Activated naive CD4-positive, alpha-beta T cell (primary cell): ENCODE measurements at places on chromosomes 11 and 22.

DNA sequence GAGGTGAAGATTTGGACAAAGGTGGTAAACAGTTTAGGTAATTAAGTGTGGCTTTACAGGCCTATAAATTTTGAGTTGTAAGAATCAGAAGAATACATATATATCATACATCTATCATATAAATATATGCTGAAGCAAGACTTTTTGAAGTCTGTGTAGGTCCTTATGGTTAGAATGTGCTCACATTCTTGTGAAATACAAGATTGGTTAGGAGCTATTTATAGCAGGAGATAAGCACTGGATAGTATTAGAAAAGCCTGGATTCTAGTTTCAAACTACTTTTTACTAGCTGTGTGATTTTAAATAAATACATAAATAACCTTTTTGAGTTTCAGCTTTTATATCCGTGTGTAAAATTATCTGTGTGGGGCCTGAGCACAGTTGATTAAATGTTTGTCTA, 42.3 kb downstream of the ANKRD42 start:
- DNase-seq: no peak

DNA sequence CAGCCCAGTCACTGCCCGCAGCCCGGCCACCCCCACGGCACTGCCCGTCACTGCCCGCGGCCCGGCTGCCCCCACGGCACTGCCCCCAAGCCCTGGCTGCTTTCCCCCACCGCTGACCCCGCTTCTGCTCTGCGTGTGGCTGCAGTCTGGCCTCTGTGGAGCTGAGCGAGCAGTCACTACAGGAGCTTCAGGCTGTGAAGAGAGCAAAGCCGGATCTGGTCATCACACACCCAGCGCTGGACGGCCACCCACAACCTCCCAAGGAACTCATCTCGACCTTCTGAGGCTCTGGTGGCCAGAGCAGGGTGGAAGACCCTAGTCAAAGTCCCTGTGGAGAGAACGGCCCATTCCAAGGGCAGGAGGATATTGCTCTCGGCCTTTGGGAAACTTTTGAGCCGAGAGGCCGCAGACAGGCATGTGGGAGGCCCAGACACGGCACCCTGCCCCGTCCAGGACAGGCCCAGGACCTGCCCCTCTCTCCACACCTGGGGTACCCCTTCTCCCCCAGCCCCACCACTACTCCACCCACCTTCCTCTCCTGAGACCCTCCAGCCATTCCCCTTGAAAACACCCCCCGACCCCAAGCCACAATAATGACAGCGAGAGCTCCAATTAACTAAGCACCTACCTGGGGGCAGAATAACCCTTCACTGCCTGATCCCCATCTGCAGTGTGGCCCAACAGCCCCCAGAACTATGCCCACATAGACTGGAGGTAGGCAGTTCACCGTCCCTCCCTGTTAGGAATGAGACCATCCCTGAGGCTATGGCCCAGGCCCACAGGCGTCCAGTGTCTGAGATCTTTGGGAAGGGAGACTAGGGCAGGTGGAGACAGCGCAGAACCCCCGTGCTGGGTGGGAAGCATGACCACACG, 3.7 kb upstream of the PGGHG start:
- no peak for DNase-seq

GRCh38 chr11:32071811-32072210, 19.1 kb upstream of the RCN1 start:
- DNase-seq: no peak

- no peak for DNase-seq
Measured at GRCh38 chr11:111349191-111349695, 29.8 kb downstream of the POU2AF1 start.

DNA sequence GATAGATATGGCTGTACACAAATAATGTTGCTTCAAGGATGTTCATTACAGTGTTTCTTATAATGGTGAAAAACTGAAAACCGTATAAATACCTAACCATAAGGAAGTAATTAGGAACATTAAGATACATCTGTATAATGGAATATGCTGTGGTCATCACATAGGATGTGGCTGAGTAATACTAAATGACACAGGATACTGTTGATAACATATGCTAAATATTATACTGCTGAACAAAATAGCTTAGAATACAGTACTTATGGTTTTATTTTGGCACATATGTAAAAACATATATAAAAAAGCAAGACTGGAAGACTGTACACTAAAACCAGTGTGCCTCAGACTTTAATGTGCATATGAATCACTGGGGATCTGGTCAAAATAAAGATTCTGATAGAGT, 43.8 kb downstream of the FBXO7 start:
- no peak for DNase-seq

- no peak for DNase-seq
Measured at GRCh38 chr11:88454881-88455280, 117.3 kb upstream of the CTSC start.

GRCh38 chr11:34030382-34030781, 21.1 kb upstream of the CAPRIN1 start:
- DNase-seq: no peak
